ENCODE measurements at places on chromosomes 11 and 22. TPM values are rescaled to one million over a fixed set of nuclear protein-coding genes. Genes with fewer than 3 reads are reported as not detected.

The UQCR10 gene
- total RNA-seq = 119 TPM

The MTNR1B gene
- not detected for total RNA-seq

GRCh38 chr11:34075178-34075820 is 23.8 kb downstream of the CAPRIN1 start:
- DNase-seq = peak; percentile 60

The ASRGL1 gene
- total RNA-seq = 27.6 TPM

The OR52H1 gene
- not detected for total RNA-seq

GRCh38 chr11:96715208-96715607 is 325.4 kb downstream of the JRKL start:
- DNase-seq = no peak

DNA sequence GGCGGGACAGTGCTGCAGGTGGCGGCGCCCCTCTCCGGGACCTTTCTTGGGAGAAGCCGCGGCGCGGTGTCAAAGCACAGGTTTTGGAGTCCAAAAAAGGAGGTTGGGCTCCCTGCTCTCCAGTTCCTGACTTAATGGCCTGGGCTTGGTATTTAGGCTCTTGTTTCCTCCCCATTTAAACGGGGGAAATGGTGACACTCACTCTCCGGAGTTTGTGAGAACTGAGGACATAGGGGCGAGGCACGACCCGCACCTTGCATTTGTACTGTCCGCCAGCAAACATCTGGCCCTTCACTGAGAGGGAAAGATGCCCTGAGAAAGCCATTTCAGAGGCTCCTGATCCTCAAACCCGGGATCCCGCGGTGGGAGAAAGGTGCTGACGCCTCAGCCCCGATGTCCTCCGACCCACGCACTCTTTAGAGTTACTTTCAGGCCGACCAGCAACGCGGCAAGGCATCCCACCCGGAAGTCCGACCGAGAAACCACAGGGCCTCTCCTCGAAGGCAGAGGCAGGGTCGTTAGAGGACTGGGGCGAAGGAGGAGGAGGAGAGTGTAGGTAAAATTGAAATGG is 2.9 kb upstream of the WDR74 start:
- no peak for DNase-seq

The OR52A1 gene
- total RNA-seq = not detected

DNA sequence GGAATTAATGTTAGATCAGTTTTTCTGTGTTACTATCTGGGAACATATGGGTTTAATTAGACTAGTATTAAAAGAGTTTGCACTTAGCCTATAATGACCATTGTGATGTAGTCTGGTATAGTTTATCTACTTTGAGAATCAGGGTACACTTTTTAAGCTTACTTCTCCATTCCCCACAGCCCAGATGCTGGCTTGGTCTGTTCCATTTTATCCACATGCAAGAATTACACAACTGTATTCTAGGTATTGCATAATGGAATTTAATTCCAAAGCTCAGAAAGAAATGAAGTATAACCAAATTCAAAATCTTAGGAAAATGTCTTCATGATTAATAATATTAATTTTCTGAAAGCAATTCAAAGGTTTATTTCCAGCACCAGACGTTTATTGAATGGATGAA is 122.2 kb upstream of the PDGFD start:
- DNase-seq = no peak

The CRYBB2 gene
- total RNA-seq = not detected

GRCh38 chr22:23265368-23265700 is 85.0 kb downstream of the BCR start:
- DNase-seq = no peak
